MCF 10A (cell line): ENCODE measurements at places on chromosomes 2 and 18. TPM values are rescaled to one million over a fixed set of nuclear protein-coding genes. Genes with fewer than 3 reads are reported as not detected.

Gene NXPH2
- not detected in 2 replicates for total RNA-seq

Gene NAT8
- not detected in 2 replicates for total RNA-seq

Gene OR6B2
- total RNA-seq: not detected in 2 replicates

Gene CD302
- 0.12 and 0.21 TPM in 2 replicates for total RNA-seq

Gene DES
- total RNA-seq: not detected in 2 replicates

Gene MC2R
- total RNA-seq: not detected in 2 replicates

Gene STK11IP
- total RNA-seq: 24.2 and 26.5 TPM in 2 replicates

Gene MPPE1
- 15.7 and 24.7 TPM in 2 replicates for total RNA-seq

Gene CBLN2
- not detected in 2 replicates for total RNA-seq

Gene MLPH
- total RNA-seq: 27.1 and 28.5 TPM in 2 replicates

- no peaks in the 10 kb centered on the region for H3K4me1 ChIP-seq
- no peak overlapping the region for H3K4me3 ChIP-seq
- no peak overlapping the region for H3K27ac ChIP-seq
- no peaks in the 10 kb centered on the region for H3K27me3 ChIP-seq
- DNase-seq: peak; percentile 76
- no peaks in the 10 kb centered on the region for H3K36me3 ChIP-seq
These were observed 1167.9 kb downstream of the DSC3 start for GRCh38 chr18:29874519-29875098.

DNA sequence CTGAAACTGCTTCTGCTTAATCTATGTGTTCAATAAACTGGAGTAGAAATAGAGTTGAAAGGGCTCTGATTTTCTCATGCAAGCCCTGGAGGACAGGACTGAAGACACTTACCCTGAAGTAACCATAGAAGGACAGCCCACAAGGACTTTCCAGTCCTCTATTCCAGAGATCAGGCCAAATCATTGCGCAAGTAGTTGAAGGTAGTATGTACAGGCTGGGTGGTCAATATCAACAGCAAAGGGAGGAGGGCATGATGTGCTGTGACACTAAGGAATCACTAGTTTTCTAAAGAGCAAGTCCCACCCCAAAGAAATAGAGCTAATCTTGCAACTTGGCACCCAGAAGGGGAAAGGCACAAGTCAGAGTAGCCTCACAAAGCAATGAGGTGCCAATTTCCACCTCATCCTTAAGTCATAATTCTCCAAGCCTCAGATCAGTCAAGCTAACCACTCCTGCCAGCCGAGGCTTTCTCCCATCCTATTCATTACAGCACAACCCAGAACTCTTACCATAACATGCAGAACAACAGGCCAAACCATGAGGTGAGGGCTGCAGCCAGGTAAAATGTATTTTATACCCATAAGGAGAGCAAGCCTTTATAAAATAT is 533.5 kb downstream of the TNS1 start:
- H3K36me3 ChIP-seq: no peaks in the 10 kb centered on the region
- no peak for DNase-seq
- no peaks in the 10 kb centered on the region for H3K4me1 ChIP-seq
- H3K27me3 ChIP-seq: no peaks in the 10 kb centered on the region
- H3K27ac ChIP-seq: no peak overlapping the region
- no peak overlapping the region for H3K4me3 ChIP-seq

DNA sequence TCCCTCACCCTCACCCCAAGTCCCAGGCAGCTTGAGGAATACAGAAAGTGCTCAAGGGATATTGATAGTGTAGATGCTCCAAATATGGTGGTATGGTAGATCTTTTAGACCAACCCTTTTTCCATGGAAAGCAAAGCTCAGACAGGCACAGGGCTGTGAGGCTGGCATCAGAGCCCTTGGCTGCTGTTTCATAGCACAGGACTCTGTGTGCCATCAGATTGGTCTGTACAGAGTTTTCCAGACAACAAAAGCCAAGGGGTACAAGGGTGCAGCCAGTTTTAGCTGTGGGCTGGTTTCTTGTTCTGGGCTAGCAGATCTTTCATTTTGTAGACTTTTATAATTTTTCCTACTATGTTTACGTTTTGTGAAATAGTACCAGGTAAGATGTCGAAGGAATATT is 296.9 kb upstream of the TNP1 start:
- no peak overlapping the region for H3K27ac ChIP-seq
- DNase-seq: no peak
- H3K36me3 ChIP-seq: no peaks in the 10 kb centered on the region
- no peaks in the 10 kb centered on the region for H3K4me1 ChIP-seq

DNA sequence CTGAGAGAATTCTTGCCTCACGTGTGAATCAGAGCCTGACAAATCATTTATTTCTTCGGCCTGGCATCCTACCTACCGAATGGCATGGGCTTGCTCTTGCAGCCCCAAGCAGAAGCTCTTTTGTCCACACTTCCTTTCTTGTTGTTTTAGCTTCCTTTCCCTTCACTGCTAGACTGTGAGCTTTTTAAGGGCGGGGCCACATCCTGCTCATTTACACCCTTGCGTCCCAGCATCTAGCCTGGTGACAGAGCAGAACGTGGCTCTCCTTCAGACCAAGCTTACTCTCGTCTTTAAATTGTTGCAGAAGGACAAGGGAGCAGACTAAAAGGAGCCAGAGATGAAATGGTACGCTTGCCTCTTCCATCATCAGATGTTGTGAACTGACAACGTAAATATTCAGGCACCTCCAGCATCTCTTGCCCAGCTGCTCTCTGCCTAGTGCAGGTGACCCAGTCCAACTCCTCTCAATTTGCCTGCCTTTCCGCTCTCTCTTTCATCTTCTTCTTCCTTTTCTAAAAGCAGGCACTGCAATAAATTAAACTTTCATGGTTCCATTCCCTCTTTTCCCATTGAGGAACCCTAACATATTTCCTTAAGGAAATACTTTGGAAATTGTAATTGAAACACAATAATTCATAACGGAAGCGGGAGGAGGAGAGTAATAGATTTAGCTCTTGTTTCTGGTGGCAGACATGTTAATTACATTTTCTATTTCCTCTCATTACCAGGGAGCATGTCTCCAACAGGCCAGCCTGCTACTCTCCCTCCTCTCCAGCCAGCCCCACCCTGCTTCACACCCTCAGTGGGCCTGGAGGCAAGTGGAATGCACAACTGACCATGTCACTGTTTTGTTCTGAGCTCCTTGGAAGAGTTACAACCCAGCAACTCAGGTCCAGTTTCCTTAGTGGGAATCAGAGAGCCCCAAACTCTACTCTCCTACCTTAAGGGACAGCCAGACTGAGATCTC is 228.1 kb upstream of the TRIB2 start:
- H3K4me3 ChIP-seq: no peak overlapping the region
- peaks cover 7% of the 10 kb centered on the region for H3K36me3 ChIP-seq

- no peak overlapping the region for H3K4me3 ChIP-seq
- H3K27me3 ChIP-seq: peaks cover 82% of the 10 kb centered on the region
- H3K4me1 ChIP-seq: no peaks in the 10 kb centered on the region
- H3K36me3 ChIP-seq: peaks cover 7% of the 10 kb centered on the region
- DNase-seq: no peak
These were observed 857 bp upstream of the NEUROD1 start for GRCh38 chr2:181680937-181681811.

DNA sequence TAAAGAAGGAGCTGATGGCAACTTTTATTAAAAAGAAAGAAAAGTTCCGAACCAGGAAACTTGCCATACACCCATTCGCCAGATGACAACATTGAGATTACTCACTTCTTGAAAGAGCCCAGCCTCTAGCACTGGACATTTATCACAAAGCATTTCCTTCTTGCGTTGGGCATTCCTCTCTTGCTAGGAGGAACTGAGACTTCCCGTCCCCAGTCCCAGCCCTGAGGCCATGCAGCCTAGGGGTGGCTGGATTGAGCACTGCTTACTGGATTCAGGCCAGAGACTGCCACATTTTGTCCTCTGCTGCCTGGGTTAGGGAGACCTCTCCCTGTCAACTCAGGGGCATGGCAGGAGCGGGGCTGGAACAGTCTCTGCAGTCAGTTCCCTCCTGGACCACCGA is 80.1 kb downstream of the SDC1 start:
- H3K36me3 ChIP-seq: peaks cover 8% of the 10 kb centered on the region
- H3K4me3 ChIP-seq: no peak overlapping the region
- H3K4me1 ChIP-seq: peaks cover 43% of the 10 kb centered on the region
- DNase-seq: no peak

GRCh38 chr2:32862269-32863055 is 84.3 kb upstream of the LTBP1 start:
- H3K4me3 ChIP-seq: no peak overlapping the region
- H3K27ac ChIP-seq: no peak overlapping the region
- peaks cover 10% of the 10 kb centered on the region for H3K4me1 ChIP-seq
- H3K36me3 ChIP-seq: no peaks in the 10 kb centered on the region
- H3K27me3 ChIP-seq: no peaks in the 10 kb centered on the region

- H3K27ac ChIP-seq: no peak overlapping the region
- no peak overlapping the region for H3K4me3 ChIP-seq
- H3K4me1 ChIP-seq: peaks cover 24% of the 10 kb centered on the region
- peaks cover 12% of the 10 kb centered on the region for H3K36me3 ChIP-seq
- no peaks in the 10 kb centered on the region for H3K27me3 ChIP-seq
These were observed 6.7 kb downstream of the MIB1 start for GRCh38 chr18:21747268-21747667.

DNA sequence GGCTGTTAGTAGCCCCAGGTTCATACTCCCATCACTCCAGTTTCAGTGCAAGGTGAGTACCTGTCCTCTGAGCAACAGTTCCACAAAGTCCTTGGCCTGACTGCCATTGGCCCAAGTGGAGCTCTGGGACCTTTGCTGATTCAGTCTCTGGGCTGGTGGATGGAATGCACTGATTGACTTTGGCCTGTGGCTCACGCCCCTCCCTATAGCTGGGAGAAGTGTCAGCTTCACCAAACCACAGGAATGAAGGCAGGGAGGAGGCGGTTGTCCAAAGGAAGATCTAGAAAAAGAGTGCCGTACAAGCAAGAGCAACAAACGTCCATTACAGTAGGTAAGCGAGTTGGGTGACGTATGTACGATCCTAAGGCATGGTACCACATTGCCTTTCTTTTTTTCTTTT is 34.0 kb downstream of the QPCT start:
- no peaks in the 10 kb centered on the region for H3K27me3 ChIP-seq
- peak overlapping the region; percentile 65 for H3K27ac ChIP-seq
- no peaks in the 10 kb centered on the region for H3K36me3 ChIP-seq
- H3K4me3 ChIP-seq: peak overlapping the region; percentile 20
- H3K4me1 ChIP-seq: peaks cover 21% of the 10 kb centered on the region

- DNase-seq: no peak
- peaks cover 7% of the 10 kb centered on the region for H3K4me1 ChIP-seq
- no peaks in the 10 kb centered on the region for H3K27me3 ChIP-seq
- no peak overlapping the region for H3K27ac ChIP-seq
These were observed 198.5 kb downstream of the TNS1 start for GRCh38 chr2:217804338-217804737.

- H3K27ac ChIP-seq: peak overlapping the region; percentile 32
- no peak for DNase-seq
- H3K36me3 ChIP-seq: no peaks in the 10 kb centered on the region
- no peaks in the 10 kb centered on the region for H3K27me3 ChIP-seq
These were observed 8.8 kb downstream of the FOSL2 start for GRCh38 chr2:28401411-28401810.

- peaks cover 11% of the 10 kb centered on the region for H3K27me3 ChIP-seq
- no peaks in the 10 kb centered on the region for H3K4me1 ChIP-seq
- no peaks in the 10 kb centered on the region for H3K36me3 ChIP-seq
- no peak overlapping the region for H3K4me3 ChIP-seq
- H3K27ac ChIP-seq: no peak overlapping the region
These were observed 591.6 kb downstream of the ERBB4 start for GRCh38 chr2:211946960-211947359.

DNA sequence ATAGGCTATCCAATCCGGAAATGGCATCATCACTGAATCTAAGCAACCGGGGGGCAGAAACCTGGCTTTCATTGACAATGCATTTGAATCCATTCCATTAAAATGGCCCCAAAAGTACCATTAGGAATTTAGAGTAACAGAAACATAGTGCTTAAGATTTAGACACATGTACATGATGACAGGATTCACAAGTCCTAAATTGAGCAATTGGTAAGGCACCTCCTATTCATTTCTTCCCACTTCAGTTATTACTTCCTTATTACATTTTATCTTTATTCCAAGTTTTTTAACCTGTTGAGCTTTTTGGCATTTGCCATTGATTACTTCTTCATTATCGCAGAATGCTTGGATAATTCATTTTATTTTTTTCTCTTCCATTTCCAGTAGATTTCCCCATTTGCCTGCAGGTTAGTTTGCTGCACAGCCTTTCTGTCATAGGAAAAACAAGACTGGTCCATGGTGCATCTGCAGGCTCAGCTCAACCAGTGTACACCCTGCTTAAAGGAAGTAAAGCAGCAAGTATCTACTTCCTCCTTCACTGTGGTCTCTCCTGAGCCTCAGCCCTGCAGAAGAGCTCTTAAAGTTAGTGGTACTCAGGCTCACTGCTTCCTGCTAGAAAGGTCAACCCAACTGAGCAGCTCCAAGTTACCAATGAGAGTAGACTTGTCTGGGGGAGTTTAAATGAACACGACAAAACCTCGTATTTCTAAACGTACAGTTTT is 89.2 kb downstream of the DOCK10 start:
- H3K4me1 ChIP-seq: peaks cover 8% of the 10 kb centered on the region
- no peaks in the 10 kb centered on the region for H3K27me3 ChIP-seq
- no peaks in the 10 kb centered on the region for H3K36me3 ChIP-seq
- no peak for DNase-seq
- no peak overlapping the region for H3K27ac ChIP-seq

DNA sequence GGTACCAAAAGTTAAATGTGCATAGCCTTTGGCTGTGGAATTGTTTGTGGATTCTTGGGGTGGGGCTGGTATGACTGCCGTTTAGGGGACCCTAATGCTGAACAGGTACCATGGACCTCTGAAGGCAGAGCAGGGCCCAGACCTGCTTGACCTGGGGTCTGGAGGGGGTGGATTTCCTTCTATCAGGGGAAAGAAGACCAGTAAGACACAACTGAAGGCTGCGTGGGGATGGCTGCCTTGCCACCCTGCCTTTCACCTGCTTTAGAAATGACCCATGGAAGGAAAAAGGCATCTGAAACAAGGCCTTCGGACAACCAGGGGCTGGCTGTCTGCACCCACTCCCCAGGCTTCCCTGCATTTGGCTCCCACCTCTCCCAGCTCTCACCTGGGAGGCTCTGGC is 17.7 kb upstream of the RESP18 start:
- no peaks in the 10 kb centered on the region for H3K4me1 ChIP-seq
- H3K36me3 ChIP-seq: no peaks in the 10 kb centered on the region
- H3K27me3 ChIP-seq: peaks cover 32% of the 10 kb centered on the region
- DNase-seq: no peak
- H3K4me3 ChIP-seq: no peak overlapping the region

GRCh38 chr2:239519089-239519920 is 118.5 kb upstream of the HDAC4 start:
- H3K4me3 ChIP-seq: no peak overlapping the region
- DNase-seq: peak; percentile 5
- no peaks in the 10 kb centered on the region for H3K36me3 ChIP-seq
- no peaks in the 10 kb centered on the region for H3K4me1 ChIP-seq

- H3K27me3 ChIP-seq: no peaks in the 10 kb centered on the region
- peaks cover 64% of the 10 kb centered on the region for H3K4me1 ChIP-seq
- H3K36me3 ChIP-seq: peaks cover 25% of the 10 kb centered on the region
- H3K4me3 ChIP-seq: no peak overlapping the region
- no peak for DNase-seq
These were observed 16.2 kb downstream of the KLF7 start for GRCh38 chr2:207149249-207150213.

DNA sequence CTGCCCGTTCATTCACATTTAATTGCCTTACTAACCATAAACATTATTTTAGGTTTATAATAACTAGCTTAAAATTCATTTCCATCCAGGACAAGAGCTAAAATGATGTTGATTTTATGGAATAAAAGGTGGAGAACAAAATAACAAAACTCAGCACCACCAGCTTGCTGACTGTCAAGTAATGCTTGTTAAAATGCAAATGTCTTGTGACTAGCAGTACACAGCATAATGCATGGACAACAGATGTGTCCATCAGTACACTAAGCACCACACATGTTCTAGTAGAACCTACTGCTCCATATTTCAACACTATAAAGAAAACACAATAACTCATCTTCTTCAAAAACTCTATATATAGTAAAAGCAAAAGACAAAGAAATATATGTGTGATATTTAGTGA is 224.7 kb upstream of the SMAD7 start:
- no peak overlapping the region for H3K27ac ChIP-seq
- DNase-seq: no peak
- peaks cover 12% of the 10 kb centered on the region for H3K4me1 ChIP-seq
- H3K27me3 ChIP-seq: no peaks in the 10 kb centered on the region
